ENCODE measurements at places on chromosomes 3 and 15. TPM values are rescaled to one million over a fixed set of nuclear protein-coding genes. Genes with fewer than 3 reads are reported as not detected.

GRCh38 chr3:183151821-183152351 is 10.6 kb downstream of the LAMP3 start:
- DNase-seq: no peak
- H3K27me3 ChIP-seq: no peaks in the 10 kb centered on the region
- no peaks in the 10 kb centered on the region for H3K36me3 ChIP-seq
- H3K4me3 ChIP-seq: no peak overlapping the region

- peak overlapping the region; percentile 81 for H3K27ac ChIP-seq
- no peak for DNase-seq
- H3K27me3 ChIP-seq: no peaks in the 10 kb centered on the region
- peaks cover 6% of the 10 kb centered on the region for H3K4me1 ChIP-seq
- no peaks in the 10 kb centered on the region for H3K36me3 ChIP-seq
These were observed 12.2 kb downstream of the SYNM start for GRCh38 chr15:99117111-99117510.

DNA sequence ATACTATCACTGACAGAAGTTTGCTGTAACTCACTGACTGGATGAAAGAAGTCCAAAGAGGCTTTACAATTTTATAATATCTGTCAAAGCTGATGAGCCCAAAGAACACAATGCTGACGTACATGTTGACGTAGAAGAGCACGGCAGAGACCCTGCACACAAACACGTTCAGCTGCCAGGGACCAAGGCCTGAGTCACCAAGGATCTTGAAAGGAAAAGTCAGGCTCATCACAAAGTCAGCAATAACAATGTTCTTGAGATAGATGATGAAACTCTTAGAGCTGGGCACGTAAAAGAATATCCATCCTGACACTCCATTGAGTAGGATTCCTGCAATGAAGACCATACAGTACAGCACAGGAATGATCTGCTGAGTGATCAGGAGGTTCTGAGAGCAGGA is 10.9 kb upstream of the GPR171 start:
- DNase-seq: no peak
- no peaks in the 10 kb centered on the region for H3K27me3 ChIP-seq
- no peaks in the 10 kb centered on the region for H3K36me3 ChIP-seq
- H3K4me3 ChIP-seq: no peak overlapping the region
- no peaks in the 10 kb centered on the region for H3K4me1 ChIP-seq
- no peak overlapping the region for H3K27ac ChIP-seq

DNA sequence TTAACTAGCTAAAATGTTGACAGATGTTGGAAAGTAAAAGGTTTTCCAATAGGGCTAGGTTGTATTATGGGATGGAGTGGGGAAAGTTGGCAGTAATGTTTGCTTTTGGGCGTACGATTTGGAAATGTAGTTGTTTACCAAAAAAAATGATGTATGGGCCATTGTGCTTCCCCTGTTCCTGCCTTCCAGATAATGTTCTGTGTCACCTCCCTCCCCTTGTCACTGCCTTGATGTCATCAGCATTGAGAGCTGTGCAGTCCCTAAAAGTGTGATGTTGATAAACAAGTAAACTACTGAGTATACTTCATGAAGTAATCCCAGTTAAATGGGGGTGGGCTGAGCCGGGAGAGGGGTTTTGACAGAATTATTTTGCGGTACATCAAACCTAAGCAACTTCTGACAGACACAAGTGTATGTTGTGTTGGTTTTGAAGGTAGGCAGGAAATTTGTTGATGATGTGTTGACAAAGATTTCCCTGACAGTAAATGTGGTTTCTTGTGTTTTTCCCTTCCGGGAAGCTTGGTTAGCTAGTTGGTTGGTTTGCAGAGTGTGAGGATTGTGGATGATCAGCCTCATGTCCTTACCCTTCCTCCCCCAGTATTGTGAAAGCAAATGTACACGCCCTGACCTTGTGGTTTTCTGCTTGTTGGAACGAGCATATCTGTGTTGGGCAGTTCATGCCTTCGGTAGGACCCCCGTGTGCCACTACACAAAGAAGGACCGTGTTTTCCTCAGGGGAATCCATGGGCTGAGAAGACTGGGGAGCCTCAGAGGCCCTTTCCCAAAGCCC is 87.3 kb downstream of the PGPEP1L start:
- no peak overlapping the region for H3K4me3 ChIP-seq
- peak overlapping the region; percentile 14 for H3K27ac ChIP-seq
- H3K27me3 ChIP-seq: no peaks in the 10 kb centered on the region
- DNase-seq: no peak
- no peaks in the 10 kb centered on the region for H3K36me3 ChIP-seq

- no peaks in the 10 kb centered on the region for H3K36me3 ChIP-seq
- DNase-seq: no peak
- H3K4me1 ChIP-seq: no peaks in the 10 kb centered on the region
- H3K27ac ChIP-seq: no peak overlapping the region
These were observed 209.5 kb downstream of the DTWD1 start for GRCh38 chr15:49830391-49830790.

DNA sequence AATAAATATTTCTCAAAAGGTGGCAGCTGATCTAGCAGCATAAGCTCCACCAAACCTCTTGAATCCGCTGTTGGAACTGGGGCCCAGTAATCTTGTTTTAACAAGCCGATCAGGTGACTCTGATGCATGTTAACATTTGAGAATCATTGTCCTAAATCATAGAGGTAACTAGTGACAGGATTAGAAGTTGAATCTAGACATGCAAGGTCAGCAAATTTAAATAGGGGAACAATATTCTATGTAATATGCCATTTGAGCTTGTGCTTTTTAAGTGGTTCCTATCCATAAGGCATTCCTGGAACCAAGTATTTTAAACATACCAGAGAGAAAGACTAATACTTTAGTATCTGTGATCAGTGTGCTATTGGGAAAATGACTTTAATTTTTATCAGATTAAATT is 412.8 kb downstream of the PYDC2 start:
- no peak for DNase-seq
- H3K27me3 ChIP-seq: no peaks in the 10 kb centered on the region
- H3K4me3 ChIP-seq: no peak overlapping the region
- no peaks in the 10 kb centered on the region for H3K4me1 ChIP-seq

GRCh38 chr15:41333026-41333562 is 413 bp downstream of the NUSAP1 start:
- DNase-seq: no peak
- no peaks in the 10 kb centered on the region for H3K36me3 ChIP-seq
- H3K27ac ChIP-seq: peak overlapping the region; percentile 54
- H3K4me1 ChIP-seq: peaks cover 4% of the 10 kb centered on the region
- H3K4me3 ChIP-seq: peak overlapping the region; percentile 72

- H3K4me3 ChIP-seq: no peak overlapping the region
- no peaks in the 10 kb centered on the region for H3K27me3 ChIP-seq
- DNase-seq: no peak
- H3K4me1 ChIP-seq: no peaks in the 10 kb centered on the region
- no peaks in the 10 kb centered on the region for H3K36me3 ChIP-seq
These were observed 355.0 kb downstream of the ERC2 start for GRCh38 chr3:56113231-56113630.

DNA sequence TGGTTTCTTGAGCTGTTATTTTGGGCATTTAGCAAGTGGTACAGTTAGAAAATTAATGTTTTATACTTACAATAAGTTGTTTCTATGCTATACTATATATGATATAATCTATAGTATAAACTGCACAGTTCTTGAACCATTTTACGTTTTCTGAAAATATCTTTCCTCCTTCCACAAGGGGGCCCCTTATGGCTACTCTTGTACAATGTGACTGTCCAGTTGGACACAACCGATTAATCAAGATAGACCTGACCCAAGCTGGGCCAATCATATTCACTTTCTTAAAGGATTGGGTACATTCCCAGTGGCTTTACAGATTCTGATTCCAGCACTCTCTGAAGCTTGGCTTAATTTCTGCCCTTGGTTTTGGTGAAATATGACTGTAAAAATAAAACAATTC is 953.4 kb downstream of the AGBL1 start:
- H3K4me1 ChIP-seq: no peaks in the 10 kb centered on the region
- no peaks in the 10 kb centered on the region for H3K27me3 ChIP-seq
- DNase-seq: no peak
- H3K27ac ChIP-seq: no peak overlapping the region

DNA sequence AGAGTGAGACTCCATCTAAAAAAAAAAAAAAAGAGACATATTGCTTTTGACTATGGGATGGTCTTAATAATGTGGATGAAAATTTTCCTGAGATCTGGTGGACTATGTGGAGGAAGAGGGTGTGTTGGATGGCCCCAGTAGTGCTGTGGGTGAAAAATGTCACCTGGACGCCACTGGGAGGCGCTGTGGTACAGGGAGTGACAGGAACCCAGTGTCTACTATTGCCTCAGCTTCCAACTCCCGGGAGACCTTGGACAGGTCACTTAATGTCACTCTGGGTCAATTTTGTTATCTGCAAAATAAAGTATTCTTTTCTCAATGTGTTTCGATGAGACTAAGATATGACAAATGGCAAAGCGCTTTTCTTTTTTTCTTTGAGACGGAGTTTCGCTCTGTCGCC is 27.7 kb upstream of the DCP1A start:
- H3K4me3 ChIP-seq: no peak overlapping the region
- H3K4me1 ChIP-seq: no peaks in the 10 kb centered on the region
- no peak overlapping the region for H3K27ac ChIP-seq
- no peaks in the 10 kb centered on the region for H3K27me3 ChIP-seq
- no peaks in the 10 kb centered on the region for H3K36me3 ChIP-seq
- DNase-seq: peak; percentile 20

DNA sequence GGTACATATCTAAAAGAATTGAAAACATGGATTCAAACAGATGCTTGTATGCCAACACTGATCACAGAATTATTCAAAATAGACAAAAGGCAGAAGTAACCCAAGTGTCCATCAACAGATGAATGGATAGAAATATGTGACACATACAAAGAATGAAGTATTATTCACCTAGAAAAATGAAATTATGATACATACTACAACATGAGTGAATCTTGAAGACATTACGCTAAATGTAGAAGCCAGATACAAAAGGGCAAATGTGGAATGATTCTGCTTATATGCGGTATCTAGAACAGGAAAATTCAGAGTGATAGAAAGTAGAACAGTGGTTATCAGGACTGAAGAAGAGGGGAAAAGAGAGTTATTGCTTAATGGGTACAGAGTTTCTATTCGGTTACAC is 26.2 kb upstream of the SLC12A8 start:
- H3K4me3 ChIP-seq: no peak overlapping the region
- H3K27me3 ChIP-seq: no peaks in the 10 kb centered on the region
- no peak overlapping the region for H3K27ac ChIP-seq
- no peaks in the 10 kb centered on the region for H3K4me1 ChIP-seq
- no peaks in the 10 kb centered on the region for H3K36me3 ChIP-seq

DNA sequence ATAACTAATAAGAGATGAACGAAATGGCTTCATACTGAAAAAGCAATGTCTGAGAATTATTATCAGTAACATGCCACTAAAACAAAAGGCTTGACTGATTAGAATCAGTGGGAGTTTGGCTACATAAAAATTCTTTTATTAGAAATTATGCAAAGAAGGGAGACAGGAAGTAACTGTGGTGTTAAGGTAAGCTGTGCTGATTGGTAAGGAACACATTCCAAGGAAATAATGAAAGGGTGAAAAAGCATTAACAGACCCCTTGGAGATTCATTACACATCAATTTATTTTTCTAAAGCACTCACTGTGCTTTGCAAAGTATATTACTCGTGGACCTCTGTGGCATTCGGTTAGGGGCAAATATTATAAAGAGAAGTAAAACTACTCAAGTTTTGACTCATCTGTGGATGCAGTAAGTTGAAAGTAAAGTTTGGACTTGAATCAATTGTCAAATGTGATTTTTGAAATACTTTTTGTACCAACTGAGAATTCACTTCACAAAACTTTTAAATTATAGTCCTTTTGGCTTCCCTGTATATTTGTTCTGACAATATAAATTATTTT is 176.1 kb upstream of the ZPLD1 start:
- no peaks in the 10 kb centered on the region for H3K36me3 ChIP-seq
- H3K4me1 ChIP-seq: no peaks in the 10 kb centered on the region
- no peak overlapping the region for H3K4me3 ChIP-seq
- H3K27ac ChIP-seq: no peak overlapping the region
- no peaks in the 10 kb centered on the region for H3K27me3 ChIP-seq

DNA sequence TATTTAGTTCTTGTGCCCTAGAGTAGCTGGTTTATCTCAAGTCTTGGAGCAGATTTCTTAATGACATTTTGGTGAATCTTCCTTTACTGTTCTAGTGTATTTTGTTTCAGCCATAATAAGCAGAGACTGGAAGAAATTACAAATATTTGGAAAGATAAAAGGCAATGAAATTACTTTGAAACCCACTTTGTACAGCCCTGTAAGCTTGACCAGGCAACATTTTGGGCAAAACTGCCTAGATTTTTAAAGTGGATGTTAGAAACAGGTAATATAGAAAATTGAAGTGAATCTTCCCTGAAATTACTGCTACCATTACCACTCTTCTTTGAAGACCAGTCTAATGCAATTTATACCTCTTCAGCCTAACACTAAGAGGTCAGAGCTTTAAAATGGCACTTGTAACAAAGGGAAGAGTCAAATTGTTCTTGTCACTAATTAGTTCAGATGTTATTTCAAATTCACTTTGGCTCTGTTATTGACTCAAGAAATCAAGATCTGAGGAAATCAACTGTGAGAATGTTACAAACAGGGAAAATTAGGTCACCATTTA is 589.4 kb downstream of the NLGN1 start:
- DNase-seq: no peak
- H3K36me3 ChIP-seq: no peaks in the 10 kb centered on the region
- no peak overlapping the region for H3K4me3 ChIP-seq
- no peak overlapping the region for H3K27ac ChIP-seq

DNA sequence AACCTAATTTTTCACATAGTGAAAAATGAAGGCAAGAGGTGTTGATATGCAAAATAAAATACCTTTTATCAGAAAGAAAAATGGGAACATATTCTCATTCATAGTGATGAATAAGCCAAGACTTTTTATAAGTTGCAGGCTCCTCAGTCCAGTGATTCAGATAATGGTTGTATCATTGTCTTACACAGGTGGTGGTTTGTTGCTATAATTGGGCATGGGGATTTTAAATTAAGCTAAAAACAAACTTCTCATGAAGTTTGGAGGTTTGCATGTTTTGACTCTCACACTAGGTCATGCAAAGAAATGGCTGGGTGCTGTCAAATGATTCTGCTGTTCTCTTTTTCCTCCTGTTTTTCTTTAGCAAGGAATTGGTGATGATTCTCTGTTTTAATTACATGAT is 60.8 kb upstream of the SKIL start:
- no peak overlapping the region for H3K27ac ChIP-seq
- DNase-seq: no peak
- no peaks in the 10 kb centered on the region for H3K4me1 ChIP-seq
- no peaks in the 10 kb centered on the region for H3K36me3 ChIP-seq
- H3K27me3 ChIP-seq: no peaks in the 10 kb centered on the region

Gene VIPR1
- 25.2 TPM for total RNA-seq

Gene ECE2
- total RNA-seq: not detected

Gene CCDC54
- total RNA-seq: not detected

Gene PLCB2
- 4.3 TPM for total RNA-seq

Gene CD200R1
- 1.3 TPM for total RNA-seq

Gene FGD5
- total RNA-seq: 7.3 TPM

Gene CCR8
- total RNA-seq: not detected
